ENCODE measurements at places on chromosomes 16 and 17.

DNA sequence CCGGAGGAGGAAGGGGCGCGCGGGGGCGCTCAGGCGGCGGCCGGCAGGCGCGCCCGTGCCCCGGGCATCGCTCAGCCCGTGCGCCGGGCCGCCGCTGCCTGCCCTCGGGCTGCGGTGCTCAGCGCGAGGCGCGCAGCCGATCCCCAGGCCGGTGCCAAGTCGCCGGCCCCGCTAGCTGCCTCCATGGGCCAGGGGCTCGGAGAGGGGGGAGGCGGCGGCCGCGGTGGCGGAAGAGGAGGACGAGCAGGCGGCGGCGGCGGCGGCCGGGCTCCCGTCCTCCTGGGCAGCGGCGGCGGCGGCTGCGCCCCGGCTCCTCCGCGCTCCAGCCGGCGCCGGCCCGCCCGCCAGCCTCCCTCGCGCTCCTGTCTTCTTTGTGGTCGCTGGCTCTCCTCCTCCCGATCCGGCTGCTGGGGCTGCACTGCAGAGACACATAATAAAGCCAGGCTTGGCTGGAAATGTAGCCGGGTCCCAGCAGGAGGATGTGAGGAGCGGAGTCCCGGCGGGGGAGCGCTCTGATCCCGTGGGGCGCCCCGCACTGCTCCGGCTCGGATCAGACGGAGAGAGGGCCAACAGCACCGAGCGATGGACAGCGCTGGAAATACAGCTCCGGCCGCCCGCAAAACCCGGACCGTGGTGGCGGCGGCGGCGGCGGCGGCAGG, 889 bp upstream of the ZNF423 start:
- peak; percentile 45 for DNase-seq

DNA sequence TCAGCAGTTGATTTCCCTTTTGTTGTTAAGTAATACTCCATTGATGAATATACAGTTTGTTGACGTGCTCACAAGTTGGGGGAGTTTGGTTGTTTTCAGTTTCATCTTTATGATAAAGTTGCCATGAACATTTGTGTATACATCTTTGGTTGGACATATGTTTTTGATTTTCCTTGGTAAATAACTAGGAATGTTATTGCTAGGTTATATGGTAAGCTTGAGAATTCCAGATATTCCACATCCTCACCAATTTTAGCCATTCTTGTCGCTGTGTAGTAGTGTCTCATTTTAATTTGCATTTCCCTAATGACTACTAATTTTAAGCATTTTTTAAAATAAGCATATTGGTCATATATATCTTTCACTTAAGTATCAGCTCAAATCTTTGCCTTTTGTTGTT, 55.0 kb upstream of the RASL10B start:
- no peak for DNase-seq

- no peak for DNase-seq
Observed at GRCh38 chr17:9498490-9498889, 77.1 kb downstream of the STX8 start.

- no peak for DNase-seq
Observed at GRCh38 chr16:57137043-57137442, 44.7 kb downstream of the CPNE2 start.

- DNase-seq: no peak
Observed at GRCh38 chr17:72111336-72111923, 9.4 kb upstream of the SOX9 start.

GRCh38 chr16:46996952-46997458, 23.5 kb upstream of the DNAJA2 start:
- DNase-seq: no peak

DNA sequence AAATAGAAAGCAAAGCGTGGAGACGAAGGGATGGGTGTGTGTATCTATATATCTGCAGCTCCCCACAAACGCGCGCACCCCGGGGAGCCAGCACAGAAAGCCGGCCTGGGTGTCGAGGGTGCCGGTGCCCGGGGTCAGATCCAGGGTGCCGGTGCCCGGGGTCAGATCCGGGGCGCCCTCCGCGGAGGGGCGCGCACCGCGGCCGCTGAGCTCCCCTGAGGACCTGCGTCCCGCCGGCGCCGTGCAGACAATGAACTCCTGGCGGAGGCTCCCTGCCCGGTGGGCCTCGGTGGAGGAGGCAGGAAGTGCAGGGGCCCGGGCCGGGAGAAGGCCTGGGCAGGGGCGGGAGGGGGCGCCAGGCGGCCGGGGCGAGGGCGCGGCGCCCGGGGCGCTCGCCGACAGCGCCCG, 1.1 kb downstream of the ZNF423 start:
- DNase-seq: no peak

DNA sequence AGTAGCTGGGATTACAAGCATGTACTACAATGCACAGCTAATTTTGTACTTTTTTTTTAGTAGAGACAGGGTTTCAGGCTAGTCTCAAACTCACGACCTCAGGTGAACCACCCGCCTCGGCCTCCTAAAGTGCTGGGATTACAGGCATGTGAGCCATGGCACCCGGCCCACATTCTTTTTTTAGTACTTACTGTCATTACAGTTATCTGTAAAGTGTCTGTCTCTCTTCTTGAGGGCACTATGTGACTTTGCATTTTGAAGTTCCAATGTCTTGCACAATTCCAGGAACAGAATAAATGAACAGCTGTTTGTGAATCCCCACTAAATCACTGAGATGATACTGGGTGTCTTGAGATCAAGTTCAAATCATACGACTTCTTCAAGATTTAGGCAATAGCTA, 1540.3 kb downstream of the CDH11 start:
- DNase-seq: peak; percentile 34

- DNase-seq: no peak
Observed at GRCh38 chr17:7959503-7960253, 27.7 kb downstream of the CNTROB start.
